Stimulated activated CD8-positive, alpha-beta memory T cell treated with anti-CD3 and anti-CD28 coated beads, Interleukin-7, amount 100 ng/mL, for 1 hour (primary cell): ENCODE measurements at places on chromosomes 13 and 19.

DNA sequence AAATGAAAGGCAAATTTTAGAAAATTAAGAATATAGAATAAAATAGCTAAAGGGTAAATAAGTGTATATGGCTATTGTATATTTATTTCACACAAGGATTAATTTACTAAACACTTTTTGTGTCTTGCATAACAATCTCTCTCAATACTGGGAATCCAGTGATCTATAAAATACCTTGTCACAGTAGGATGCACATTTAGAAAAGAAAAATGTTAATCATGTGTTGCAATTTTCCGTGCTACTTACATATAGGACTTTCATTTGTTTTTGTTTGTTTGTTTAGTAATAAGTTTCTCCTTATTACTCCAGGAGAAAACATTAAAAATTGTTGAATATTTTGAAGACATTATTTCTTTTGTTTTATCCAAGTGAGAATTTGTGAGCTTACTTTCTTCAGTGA lies 1533.3 kb downstream of the SLITRK5 start:
- DNase-seq: no peak

DNA sequence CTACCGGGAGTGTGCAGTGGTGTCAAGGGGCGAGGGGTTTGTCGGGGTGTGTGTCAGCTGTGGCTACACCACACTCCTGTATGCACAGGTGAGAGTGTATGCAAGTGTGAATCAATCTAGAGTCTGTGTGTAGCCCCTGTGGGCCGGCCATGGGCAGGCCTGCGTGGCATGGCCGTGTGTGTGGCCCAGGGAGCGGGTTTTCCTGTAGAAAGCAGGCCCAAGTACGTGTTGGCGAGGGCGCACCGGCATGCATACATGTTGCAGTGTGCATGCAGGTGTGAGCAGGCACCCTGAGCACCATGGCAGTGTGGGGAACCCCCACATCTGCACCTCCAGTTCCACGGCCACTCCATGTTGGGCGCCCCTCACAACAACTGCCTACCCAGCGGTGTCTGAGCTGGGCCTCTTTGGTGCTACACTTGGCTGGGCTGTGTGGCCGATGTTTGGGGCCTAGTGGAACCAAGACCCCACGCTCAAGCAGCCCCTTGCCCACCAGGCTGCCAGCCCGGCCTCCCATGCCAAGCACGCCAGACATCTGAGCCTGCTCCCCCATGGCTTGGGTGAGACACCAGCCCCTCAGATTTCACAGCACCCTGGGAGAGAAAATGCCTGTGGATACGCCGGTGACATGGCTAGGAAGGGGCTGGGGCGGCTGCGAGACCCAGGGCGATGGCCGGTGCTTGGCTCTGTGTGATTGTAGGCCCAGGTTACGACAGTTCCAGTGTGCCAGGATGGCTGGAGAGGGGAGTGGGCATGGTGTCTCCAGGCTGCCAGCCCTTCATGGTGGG lies 2.1 kb downstream of the NFIX start:
- DNase-seq: no peak

GRCh38 chr13:45332036-45332830 lies 8.8 kb downstream of the TPT1 start:
- no peak for DNase-seq

DNA sequence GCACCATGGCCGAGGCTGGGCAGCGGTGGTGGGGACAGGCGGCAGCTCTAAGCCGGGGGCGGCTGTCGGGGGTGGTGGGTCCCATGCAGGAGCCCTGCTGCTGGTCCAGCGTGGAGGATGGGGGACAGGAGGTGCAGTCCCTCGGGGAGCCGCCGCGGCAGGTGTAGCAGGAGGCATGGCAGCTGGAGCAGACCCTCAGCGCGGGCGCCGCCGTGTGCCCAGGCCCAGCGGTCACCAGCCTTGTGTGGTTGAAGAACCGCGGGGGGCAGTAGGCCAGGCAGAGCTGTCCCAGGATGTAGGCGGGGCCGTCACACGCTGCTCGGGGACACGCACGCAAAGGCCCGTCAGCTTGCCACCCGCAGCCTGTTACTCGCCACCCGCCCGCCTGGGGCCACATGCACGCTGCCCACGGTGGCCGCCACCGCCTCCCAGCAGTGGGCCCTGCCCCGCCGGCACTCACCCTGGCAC lies 2.9 kb upstream of the C19orf25 start:
- no peak for DNase-seq

- no peak for DNase-seq
Measured at GRCh38 chr19:16638666-16639065, 10.7 kb upstream of the MED26 start.

DNA sequence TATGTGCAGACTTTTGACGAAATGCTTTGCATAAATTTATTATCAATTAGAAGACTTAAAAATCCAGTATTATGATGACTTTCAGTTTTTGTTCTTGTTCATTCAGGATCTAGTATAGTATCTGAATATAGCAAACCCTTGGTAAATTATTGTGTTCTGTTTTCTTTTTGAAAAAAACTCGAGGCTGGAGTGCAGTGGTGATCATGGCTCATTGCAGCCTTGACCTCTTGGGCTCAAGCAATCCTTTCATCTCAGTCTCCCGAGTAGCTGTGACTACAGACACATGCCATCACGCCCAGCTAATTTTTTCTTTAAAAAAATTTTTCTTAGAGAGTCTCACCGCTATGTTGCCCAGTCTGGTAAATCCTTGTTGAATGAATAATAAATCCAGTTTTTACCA lies 4.6 kb downstream of the FARP1 start:
- no peak for DNase-seq

DNA sequence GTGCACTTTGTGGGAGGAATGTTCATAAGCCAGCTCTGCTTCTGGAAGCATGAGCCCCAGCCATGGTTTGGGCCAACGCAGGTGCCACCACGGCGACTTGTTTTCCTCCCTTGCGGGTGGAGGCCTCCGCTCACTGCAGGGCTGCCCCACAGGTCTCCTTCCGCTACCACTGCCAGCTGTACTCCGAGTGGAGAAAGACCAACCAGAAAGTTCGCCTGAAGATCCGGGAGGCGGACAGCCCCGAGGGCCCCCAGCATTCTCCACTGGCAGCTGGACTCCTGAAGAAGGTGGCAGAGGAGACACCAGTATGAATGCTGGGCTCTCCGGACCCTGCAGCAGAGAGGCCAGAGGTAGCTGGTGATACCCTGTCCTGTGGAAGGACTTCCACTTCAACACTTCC lies 6.5 kb upstream of the HNRNPM start:
- DNase-seq: no peak

DNA sequence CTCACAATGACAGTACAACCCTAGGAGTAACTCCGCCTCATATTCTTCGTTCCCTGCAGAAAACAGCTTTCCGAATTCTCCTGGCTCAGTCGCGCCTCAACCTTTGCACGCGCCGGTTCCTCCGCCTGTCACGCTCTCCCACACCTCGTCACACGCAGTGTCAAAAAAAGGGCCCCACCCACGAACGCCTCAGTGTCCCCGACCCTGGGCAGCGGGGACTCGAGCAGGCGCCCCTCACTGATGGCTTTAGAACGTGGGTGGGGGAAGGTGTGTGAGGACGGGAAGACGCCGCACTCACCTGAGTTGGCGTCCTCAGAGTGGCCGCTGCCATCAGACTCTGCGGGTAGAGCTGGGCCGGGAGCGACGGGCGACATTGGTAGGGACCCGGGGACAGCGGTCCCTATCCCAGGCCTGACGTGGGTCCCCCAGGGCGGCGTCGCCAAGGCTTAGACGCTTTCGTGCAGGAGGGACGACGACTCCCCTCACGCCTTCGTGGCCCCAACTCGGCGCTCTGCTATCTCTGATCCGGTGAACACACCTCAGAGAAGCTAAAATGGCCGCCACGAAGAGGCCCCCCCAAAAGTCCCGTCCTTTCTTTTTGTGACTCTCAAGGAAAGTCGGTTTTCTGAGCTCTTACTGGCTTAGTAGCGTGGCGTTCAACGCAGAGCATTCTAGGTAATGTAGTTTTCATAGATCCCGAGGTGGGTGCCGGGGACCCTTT lies at the start of gene ZNF154:
Gene ZNF154 (minus strand): TSS at position 564 of the 721 bp plus-strand sequence. CDS start 233 bp downstream, at position 331.
- DNase-seq: no peak
